ENCODE measurements at places on chromosomes 2 and 18.

- DNase-seq: no peak
These were observed 1.1 kb upstream of the RPL37A start for GRCh38 chr2:216497382-216498069.

- no peak for DNase-seq
These were observed 10.4 kb upstream of the KCNF1 start for GRCh38 chr2:10901160-10901939.

- DNase-seq: no peak
These were observed 201.3 kb downstream of the EIPR1 start for GRCh38 chr2:3176071-3176868.

- DNase-seq: no peak
These were observed 209.5 kb upstream of the SMAD7 start for GRCh38 chr18:49160079-49160930.

DNA sequence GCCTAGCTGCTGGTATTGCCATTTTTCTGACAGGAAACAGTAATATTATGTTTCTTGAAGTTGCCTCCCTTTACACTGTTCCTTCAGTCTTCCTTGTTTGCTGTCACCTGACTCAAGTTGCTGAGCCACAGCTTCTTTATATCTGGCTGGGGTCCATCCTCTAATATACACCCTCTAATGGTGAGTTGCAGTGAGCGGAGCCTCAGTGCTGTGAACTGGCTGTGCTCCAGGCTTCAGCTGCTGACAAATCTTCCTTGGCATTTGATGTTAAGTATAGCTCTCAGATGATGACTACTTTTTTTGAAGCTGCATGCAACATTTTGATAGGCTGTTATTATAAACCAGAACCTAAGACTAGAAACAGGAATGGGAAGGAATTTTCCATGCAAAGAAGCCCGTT lies 366.7 kb downstream of the NUP35 start:
- no peak for DNase-seq

DNA sequence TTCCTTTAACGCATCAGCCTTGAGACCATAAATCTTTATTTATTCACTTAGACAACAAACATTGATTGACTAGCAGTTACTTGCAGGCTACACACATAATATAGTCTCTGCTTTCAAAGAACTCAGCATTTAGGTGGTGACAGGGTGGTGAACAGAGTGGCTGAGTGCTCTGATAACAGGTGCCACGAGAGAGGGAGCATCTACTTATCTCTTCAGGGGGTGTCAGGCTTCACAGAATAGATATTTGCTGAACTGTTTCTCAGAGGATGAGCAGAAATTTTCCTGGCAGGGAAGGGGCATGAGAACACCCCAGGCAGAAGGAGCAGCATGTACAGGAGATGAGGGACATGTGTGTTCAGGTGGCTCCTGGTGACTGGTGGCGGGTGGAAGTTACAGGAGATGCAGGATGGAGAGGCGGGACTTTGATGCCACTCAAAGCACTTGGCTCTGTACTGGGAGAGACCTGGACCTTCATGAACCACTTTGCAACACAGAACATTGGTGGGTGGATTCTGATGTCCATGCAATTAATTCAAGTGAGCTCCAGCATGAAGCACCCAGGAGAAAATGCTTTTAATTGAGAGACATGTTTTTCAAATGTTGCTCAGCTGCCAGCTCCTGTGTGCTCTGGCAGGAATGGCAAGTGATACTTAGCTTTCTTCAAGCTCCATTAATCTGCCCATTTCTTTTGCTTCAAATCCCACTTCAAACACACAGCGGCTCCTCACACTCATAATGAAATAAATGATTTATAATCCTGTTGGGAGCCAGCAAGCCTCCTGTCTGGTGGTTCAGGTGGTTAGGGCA lies 248.9 kb downstream of the MYCN start:
- no peak for DNase-seq
